ENCODE measurements at places on chromosomes 13 and 19.

- no peak for DNase-seq
Measured at GRCh38 chr13:25733696-25734435, 317.9 kb downstream of the SHISA2 start.

DNA sequence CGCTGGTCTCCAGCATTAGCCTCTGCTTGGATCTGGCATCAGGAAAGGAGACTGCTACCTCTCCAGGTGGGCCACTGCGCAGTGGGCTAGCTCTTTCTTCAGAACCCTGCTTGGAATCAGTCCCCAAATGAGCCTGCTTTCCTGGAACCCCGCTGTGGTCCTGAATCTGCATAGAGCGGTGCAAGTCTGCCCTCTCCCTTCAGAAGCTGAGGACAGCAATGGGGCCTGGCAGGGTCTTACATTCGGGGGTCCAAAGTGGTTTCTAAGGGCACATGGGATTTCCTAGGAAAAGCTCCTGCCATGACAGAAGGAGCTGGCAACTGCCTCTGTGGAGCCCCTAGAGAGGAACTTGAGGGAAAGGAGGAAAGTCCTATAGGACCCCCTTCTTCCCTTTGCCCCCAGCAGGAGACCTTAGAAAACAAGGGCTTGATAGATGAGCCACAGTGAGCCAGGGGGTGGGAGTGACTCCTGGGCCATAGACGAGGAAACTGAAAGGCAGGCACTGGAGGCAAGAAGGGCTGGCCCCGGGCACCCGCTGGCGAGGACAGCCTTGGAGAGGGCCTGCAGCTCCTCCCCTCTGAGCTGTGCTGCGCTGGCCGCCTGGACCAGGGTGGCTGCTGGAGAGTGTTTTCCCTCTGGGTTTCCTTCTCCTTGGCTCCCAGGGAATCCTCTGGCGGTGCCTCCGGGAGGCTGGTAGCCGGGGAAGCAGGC lies 1.4 kb upstream of the VSTM2B start:
- DNase-seq: no peak

- no peak for DNase-seq
Measured at GRCh38 chr19:46603752-46604231, 2.7 kb downstream of the CALM3 start.

DNA sequence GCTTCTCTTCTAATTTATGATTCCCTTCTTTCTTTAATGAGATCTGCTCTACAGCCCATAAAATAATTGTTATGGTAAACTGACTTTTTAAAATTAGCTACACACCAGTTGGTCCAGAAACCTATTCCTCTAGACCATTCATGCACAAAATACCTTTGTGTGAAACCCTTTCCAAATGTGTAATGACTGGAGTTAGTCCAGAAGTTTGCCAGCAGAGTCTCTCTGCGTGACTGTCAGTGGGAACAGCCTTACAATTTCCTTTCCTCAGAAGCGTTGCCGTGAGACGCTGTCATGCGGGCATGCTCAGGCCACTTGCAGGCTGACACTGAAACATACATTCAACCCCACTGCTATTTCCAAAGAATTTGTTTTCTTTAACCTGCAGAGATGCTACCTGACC lies 965.2 kb downstream of the PCDH9 start:
- no peak for DNase-seq

DNA sequence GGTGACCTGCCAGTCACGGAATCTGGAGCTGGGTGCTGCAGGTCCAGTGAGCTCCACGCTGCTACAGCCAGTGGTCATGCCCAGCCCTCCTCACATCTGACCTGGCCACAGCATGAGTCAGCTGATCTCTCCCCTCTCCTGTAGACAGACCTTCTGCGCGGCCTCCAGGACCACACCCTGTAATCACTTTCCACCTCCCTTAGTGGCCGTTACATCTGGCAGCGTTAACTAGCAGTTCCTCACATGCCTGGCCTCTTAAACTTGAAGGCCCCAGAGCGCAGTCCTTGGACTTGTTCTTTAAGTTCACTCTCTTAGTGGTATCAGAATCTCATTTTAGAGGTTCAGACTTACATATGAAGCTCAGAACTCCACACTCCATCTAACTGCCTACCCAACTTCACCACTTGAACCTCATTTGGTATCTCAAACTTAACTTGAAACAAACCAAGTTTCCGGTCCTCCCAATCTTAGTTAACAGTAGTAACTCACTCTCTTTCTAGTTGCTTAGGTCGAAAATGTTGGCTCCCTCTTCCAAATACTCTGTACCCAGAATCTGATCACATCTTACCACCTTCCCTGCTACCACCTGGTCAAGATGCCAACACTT lies 22.7 kb downstream of the MIPEP start:
- no peak for DNase-seq

GRCh38 chr19:17866964-17867486 lies 4.7 kb upstream of the SLC5A5 start:
- DNase-seq: no peak

DNA sequence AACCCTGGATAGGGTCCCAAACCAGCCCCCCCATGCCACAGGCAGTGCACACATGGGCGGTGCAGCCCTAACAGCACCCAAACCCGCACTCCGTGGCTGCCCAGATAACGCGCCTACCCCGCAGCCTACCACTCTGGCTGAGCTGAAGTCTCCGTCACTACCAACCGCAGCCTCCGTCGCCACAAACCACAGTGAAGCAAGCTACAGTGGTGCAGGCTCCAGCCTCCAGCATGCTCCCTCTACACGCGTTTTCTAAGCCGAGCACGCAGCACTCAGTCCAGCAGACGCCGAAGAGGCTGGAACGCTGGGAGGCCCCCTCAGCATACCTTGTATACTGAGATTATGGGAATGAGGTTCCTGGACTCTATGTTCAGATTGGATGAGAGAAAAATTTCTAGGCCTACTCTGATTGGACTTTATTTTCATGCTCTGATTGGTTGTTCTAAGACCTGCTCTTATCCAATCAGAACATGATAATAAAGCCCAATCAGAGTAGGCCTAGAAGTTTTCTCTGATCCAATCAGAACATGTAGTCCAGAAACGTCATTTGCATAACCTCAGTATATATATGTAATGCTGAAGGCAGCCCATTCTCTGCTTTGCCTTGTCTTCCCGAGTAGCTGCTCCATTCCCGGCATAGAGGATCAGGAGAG lies 56.7 kb upstream of the C1QTNF9B start:
- no peak for DNase-seq

All from AG09309 (cell line).